Fibroblast of pulmonary artery (primary cell): ENCODE measurements at places on chromosomes 5 and 9.

- peak; percentile 50 for DNase-seq
These were observed 8.8 kb downstream of the FAM200C start for GRCh38 chr5:160390787-160391696.

GRCh38 chr5:130995851-130996250 is 169.2 kb downstream of the HINT1 start:
- no peak for DNase-seq

GRCh38 chr9:14405176-14405706 is 91.3 kb upstream of the NFIB start:
- no peak for DNase-seq

DNA sequence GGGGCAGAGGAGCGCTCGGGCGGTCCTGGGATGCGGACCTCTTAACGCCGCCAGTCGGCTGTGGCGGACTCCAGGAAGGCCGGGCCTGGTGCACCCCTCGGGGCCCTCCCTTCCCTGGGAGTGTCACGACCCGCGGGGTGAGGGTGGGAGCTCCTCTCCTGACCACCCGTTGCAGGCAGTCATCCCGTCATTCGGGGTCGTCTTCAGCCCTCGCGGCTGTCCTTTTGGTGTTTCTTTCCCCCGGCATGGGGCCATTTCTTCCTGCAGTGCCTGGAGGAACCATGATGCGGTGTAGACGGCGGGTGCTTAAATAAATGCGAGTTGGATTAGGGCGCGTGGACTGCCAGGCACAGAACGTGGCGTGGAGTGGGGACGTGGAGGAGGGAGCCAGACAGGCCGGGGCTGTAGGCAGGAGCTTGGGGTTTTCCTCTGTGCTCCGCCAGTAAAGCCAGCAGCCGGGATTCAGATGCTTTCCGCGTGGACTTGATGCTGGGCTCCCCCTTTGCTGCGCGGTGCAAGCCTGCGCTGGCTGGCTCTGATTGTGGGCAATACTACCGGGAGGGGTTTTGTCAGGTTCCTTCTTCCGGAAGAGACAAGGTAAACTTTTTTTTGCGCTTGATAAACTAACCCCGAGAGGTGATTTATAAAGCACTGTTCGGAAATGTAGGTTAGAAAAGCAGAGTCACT is 868 bp downstream of the KDM4C start:
- DNase-seq: peak; percentile 49

GRCh38 chr5:134250949-134251348 is 25.1 kb upstream of the PPP2CA start:
- no peak for DNase-seq

DNA sequence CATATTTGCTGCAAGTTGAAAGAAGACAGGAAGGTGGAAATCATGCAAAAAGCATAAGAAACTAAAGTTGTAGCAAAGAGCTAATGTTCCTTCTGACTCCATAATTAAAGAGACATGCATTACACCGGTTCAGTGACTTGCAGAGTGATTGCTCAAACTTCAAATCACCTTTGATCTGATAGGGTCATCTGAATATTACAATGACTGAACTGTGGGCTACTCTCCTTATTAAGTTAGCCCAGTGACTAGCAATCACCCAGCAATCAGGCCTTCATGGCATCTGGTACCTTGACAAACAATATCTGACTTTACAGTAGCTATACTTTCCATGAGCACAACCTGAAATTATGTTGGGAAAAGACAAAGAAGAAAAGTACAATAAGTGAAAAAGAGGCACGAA is 84.9 kb downstream of the NREP start:
- DNase-seq: no peak

GRCh38 chr5:157518963-157519362 is 56.6 kb downstream of the ADAM19 start:
- no peak for DNase-seq

- no peak for DNase-seq
These were observed 22.0 kb downstream of the ALDH1A1 start for GRCh38 chr9:72930828-72931227.

DNA sequence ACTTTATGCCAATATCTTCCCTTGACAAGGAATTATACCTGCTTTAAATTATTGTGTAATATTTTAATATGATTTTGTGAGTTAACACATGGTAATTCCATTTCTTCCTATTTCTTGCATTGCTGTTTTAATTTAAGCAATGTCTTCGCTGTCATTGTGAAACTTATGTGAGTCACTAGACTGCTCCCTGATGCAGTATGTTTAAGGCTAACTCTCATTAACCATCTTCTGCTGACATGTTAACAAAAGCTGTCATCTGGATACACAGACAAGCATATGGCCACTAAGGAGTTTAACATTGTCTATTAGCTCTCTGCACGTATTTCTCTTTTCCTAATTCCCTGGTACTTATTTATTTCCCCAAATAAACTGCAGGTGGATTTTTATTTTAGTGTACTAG is 980.8 kb upstream of the CTNND2 start:
- DNase-seq: no peak

DNA sequence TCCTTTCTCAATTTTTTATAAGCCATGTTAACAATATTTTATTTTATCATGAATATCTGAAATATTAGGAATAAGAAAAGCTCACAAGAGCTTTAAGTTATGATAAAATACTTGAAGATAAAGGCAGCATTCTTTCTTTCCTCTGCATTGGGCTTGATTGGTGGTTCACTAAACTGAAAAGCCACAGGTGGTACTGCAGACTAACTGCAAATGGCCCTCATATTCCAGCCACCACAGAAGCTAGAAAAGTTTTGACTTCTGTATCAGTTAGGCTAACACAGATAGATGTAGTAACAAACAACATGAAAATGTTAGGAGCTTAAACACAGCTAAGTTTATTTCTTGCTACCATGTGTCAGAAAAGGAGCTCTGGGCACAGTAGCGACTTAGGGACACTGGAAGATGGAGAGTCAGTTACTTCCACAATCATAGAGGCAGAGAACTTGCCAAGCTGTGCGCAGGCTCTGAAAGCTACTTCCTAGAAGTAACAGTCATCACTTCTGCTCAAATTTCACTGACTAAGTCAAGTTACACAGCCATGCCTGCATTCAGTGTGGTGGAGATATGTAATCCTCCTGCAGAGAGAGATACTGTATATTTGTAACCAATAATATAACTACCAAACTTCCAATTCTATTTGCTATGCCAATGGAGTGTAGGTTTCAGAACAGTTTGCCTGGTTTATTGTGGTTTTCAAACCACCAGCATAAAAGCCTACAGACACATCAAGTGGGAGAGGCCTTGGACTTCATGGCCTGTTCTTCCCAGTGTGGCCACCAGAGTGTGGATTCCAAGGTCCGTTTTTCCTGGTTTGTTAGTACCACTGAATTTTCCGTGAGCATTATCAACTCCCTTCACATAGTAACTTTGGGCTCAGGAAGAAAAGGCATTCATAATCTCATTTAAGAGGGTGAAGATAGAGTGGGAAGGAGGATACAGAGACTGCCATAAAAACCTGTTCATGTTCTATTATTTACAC is 268.3 kb downstream of the PJA2 start:
- no peak for DNase-seq

DNA sequence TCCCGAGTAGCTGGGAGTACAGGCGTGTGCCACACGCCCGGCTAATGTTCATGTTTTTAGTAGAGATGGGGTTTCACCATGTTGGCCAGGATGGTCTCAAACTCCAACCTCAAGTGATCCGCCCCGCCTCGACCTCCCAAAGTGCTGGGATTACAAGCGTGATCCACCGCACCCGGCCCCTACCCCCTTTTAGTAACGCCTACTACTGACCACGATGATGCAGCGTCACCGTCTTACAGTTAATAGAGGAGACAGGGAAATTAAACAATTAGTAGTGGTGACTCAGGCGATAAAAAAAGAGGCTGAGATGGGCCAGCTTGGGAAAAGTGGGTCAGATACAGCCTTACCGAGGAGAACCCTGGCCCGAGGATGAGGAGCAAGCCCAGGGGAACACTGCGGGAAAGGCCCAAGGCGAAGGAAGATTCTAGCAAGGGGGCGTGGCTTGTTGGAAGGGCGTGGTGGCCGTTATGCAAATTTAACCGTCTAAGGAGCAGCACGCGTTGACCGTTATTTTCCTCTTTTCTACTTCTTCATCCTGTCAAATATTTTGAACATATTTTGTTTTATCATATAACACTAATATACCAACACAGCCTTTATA is 1.6 kb upstream of the SETX start:
- DNase-seq: no peak

- DNase-seq: no peak
These were observed 39.8 kb upstream of the DAP start for GRCh38 chr5:10800852-10801251.

GRCh38 chr9:93861736-93862358 is 93.3 kb downstream of the BARX1 start:
- no peak for DNase-seq

- no peak for DNase-seq
These were observed 48.2 kb upstream of the CTNNA1 start for GRCh38 chr5:138705007-138705406.

DNA sequence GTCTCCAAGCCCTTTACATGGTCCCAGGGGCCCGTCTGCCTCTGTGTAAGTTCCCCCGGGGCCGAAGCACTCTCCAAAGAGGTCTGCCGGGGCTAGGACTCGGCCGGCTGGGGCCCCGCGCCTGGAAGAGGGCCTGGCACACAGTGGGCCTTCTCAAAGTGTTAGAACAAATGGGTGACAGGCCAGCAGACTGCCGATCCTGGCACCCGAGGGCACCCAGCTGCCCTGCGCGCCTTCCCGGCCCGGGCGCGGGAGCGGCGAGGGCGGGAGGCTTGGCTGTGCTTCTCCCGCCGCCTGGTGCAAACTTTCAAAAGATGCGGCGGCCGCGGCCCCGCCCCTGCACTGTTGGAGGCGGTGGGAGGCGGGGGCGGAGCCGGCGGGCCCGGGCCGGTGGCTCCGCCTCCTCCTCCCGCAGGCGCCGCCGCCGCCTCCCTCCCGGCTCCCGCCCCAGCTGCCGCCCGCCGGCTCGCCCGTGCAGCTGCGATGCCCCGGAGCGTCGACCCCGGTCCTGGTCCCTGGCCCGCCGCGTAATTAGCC is at the start of gene NEURL1B:
TSS of gene NEURL1B (plus strand) at position 442 of the 537 bp plus-strand sequence. CDS start 144 bp downstream, outside the sequence.
- DNase-seq: peak; percentile 25

- DNase-seq: peak; percentile 83
These were observed 38.8 kb downstream of the CARTPT start for GRCh38 chr5:71757590-71758543.

GRCh38 chr5:177354711-177355110 is 3.0 kb upstream of the RGS14 start:
- no peak for DNase-seq

- DNase-seq: no peak
These were observed 147.2 kb upstream of the IRX2 start for GRCh38 chr5:2898661-2899060.

DNA sequence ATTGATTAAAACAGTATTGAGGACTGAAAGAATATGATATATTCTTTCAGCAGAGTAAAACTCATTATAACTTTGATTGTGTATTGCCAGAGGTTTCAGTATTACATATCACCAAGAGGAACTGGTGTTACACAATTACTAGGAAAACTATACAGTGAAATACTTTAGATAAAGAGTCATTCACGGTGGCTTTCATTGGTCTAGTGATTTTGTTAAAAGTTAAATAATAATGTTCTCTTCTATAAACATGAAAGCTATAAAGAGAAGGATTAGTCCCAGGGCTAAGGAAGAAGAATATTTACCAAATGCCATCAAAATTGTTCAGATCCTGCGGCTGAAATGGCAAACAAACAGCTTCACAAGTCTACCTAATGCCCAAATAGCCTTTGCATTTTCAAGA is 306.2 kb downstream of the SEMA5A start:
- peak; percentile 45 for DNase-seq

DNA sequence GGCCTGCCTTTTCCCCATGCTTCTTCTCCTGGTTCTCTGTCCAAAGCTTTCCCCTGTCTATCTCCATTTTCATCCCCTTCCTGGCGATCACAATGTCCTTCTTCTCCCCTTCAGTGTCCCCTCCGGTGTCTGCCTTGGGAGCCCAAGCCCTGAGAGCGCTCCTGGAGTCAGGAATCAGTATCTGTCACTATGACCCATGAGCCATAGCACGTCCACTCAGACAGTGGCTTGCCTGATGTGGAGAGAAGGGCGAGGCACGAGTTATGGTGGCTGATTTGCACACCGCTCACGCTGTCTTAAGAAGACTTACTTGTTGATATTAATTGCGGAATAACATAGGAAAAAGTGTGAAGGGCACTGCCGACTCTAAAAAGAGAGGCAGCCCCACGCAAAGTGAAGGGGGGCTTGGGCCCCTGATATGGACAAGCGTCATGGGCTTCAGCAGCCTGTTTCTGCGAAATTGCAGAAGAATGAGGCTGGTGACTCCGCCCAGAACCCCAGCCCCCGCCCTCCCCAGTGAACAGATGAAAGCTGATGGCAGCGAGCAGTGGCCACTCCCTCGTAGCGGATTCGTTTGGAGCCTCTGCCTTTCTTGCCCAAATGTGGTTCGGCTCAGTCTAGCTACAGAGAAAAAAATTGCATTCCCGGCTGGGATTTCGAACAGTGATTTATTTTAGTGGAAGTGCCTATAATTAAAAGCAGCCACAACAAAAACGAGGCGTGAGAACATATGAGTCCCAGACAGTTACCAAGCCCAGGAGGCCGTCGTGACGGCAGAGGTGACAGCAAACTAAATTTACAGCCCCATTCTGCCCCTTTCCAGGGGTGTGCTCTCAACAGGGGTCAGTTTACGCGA is 149.8 kb downstream of the ICE1 start:
- no peak for DNase-seq

DNA sequence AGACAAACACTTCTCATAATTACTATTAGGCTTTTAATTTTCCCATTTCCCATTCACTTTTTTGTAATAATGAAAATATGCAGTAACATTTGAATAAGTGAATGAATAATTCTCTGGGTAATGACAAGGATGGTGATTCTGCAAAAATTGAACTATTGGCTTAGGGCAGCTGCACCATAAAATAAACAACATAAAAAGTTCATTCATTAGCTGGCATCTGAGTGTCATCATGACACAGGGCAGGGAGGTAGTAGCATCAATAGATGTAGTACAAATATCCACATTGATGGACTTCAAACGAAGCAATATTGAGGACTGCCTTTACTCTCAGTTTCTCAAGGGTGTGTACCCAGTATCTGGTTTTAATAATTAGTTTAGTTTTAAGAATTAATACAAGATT is 4.9 kb downstream of the MEGF10 start:
- no peak for DNase-seq

DNA sequence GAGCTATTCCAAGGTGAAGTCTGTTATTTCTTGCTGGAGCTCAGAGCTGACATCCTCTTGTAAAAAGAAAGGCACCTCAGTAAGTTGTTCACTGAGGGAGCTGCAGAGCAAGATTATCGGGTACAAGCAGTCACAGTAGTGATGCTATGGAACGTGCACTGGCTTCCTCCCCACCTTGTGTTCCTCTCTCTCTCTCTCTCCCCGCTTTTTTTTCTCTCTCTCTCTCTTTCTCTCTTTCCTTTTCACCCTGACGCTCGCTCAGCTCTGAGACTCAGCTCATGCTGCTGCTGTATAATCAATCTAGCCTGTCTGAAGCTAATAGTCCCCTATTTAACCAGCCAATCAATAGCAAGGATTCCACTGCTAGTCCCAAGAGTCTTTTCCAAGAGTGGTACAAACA is 587.6 kb upstream of the CDH18 start:
- DNase-seq: no peak

- DNase-seq: peak; percentile 64
These were observed 151.4 kb downstream of the LPAR1 start for GRCh38 chr9:110886832-110887231.
